T47D (cell line): ENCODE measurements at places on chromosomes 1 and 21.

DNA sequence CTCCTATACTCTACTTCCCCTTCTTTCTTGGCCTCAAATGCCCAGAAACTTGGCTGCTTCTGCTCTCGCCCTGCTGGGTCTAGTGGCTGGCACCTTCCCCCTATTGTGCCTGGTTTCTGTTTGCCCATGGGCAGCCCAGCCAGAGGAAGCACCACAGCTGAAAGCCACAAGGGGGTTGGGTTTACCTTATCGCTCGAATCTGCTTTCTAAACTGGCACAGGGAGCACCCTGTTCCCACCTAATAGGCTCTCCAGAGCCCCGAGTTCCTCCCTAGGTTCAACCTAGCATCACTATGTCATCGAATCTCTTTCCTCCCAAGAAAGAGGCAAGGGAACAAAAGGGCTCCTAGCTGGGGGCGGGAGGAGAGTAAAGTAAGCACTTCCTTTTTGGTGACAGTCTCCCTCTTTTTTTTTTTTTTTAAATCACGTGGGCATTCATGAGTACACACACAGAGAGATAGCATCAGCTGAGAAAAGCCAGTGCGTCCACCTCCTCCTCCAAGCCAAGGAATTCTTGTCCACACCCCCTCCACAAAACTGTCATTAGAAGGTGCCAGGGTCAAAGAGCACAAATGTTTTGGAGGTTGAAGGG is 72.8 kb downstream of the PLEKHA6 start:
- DNase-seq = peak; percentile 96

- no peak for DNase-seq
Observed at GRCh38 chr1:53262000-53262399, 23.7 kb upstream of the MAGOH start.

GRCh38 chr1:246647513-246647912 is 76.7 kb upstream of the SCCPDH start:
- no peak for DNase-seq

GRCh38 chr1:116208136-116208535 is 96.9 kb downstream of the MAB21L3 start:
- DNase-seq = no peak

GRCh38 chr21:26557106-26557505 is 16.0 kb downstream of the CYYR1 start:
- DNase-seq = no peak
